NCI-H69 (cell line): ENCODE measurements at places on chromosomes 4 and X.

DNA sequence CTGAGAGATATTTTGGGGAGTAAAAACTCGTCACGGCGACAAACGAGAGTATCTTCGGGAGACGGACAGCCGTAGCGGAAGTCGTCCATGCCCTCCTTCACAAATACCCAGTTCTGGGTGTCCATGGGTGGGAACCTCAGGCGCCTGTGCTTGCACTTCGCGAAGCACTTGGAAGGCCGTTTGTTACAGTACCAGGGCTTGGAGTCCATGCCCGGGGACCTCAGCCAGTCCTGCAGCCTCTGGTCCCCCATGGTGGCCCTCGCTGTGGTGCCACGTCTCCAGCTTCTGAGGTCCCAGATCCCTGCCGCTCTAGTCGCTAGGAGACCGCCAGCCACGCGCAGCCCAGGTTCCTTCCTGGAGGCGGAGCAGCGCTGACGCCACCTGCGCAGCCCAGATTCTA lies at the start of gene FAM47A:
FAM47A (minus strand) TSS at position 287 of the 400 bp plus-strand sequence; CDS start at position 251, 36 bp downstream.
- no peak for DNase-seq

DNA sequence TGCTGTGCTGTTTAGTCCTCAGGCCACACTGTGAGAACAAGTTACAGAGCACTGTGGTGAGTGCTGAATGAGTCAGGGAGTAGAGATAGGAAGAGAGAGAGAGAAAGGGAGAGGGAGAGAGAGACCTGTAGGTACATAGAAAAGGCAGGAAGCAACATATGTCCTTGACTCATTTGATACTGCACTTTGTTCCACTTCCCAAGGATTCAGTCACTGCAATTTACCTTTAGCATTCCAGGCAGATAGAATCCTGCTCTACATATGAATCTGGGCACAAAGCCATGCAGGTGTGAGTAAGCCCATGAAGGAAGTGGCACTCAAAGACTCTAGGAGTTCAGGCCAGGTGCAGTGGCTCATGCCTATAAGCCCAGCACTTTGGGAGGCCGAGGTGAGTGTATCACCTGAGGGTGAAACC lies 1.0 kb upstream of the DAPP1 start:
- DNase-seq, result peak; percentile 53

DNA sequence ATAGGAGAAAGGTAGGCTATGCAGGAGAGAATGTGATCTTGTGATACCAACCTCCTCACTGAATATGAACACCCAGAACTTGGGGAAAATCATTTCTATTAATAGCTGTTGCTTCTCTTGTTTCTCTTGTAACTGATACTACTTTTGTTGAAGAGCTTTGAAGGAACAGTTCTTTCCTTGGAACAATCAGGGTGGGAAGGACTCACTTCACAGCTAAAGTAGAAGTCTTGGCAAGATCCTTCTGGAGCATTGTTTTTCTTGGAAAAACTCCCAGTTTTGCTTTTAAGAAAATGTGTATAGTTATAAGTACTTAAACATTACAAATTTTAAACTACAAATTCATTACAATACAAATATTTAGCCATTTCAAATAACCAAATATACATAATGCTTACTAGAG lies 19.1 kb upstream of the XK start:
- no peak for DNase-seq

GRCh38 chrX:38877366-38877765 lies 76.1 kb downstream of the MID1IP1 start:
- no peak for DNase-seq

- DNase-seq, result peak; percentile 57
Observed at GRCh38 chr4:124018383-124019317, 622.1 kb downstream of the SPRY1 start.

DNA sequence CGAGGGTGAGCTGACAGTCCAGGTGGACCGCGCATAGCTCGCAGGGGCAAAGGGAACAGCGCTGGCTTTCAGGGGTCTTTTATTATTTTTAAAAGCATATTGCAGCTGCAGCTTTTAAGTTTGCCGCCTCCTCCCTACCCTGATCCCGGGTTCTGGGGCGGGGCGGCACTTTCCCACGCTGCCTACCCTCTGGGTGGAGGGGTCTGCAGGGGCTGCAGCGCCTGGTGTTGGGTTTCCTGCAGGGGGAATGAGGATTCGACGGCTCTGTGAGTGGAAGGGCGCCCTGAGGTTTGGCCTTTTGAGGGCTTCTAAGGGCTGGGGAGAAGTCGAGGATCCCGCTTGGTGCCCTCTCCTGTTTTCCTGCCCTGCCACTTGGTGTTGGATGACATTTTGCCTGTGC lies 80.7 kb upstream of the SCML1 start:
- DNase-seq, result no peak

- DNase-seq, result no peak
Observed at GRCh38 chr4:184115399-184115798, 102.3 kb downstream of the ENPP6 start.

GRCh38 chrX:9682456-9682855 lies 83.2 kb downstream of the GPR143 start:
- peak; percentile 1 for DNase-seq

GRCh38 chrX:41122664-41123257 lies 37.5 kb downstream of the USP9X start:
- DNase-seq, result no peak

DNA sequence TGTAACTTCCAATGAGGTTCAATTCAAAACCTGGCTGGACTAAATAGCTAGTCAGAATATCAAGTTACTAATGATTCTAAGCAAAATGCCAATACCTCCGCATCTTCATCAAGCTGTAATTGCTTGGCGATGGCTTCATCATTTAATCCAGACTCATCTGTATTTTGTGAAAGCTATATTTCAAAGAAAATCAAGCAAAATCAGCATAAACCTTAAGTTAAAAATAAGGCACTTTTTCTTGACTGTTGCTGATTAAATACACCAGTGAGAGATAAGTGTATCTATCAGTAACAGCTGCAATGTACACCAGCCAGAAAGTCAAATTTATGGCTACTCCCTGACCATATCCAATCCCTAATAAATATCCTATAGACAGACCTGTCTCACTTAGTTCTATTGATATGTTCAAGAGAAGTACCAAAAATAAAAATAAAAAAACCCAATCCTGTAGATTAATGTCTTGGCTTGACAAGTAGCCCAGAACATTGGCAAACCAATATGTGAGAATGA lies 39.6 kb downstream of the RFC1 start:
- no peak for DNase-seq

- DNase-seq, result no peak
Observed at GRCh38 chr4:173682609-173683008, 152.6 kb upstream of the HAND2 start.

GRCh38 chrX:51332188-51332942 lies at the start of gene NUDT10:
Gene NUDT10 (plus strand): TSS chrX:51332822. CDS start chrX:51332966, 144 bp downstream.
- peak; percentile 36 for DNase-seq

- peak; percentile 23 for DNase-seq
Observed at GRCh38 chr4:23775694-23776093, 114.2 kb downstream of the PPARGC1A start.

DNA sequence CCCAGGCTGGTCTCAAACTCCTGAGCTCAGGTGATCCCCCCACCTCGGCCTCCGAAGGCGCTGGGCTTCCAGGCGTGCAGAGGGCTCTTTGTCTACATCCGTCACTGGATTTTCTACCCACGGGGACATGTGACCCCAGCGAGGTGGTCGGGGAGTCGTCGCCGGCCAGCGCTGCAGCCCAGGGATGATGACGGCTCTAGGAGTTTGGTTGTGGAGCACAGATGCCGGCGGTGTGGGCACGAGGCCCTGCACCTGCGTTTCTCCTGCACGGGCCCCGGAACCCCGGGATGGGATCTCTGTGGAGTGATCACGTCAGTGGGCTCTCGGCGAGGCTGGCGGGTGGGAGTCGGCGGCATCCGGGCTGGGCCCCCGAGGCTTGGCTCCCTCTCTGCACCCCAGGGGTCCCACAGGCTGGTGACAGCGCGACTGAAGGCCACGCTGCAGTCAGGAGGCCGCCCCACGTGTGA lies 9.1 kb upstream of the GTPBP6 start:
- DNase-seq, result no peak

- no peak for DNase-seq
Observed at GRCh38 chr4:19888587-19888986, 363.1 kb upstream of the SLIT2 start.

GRCh38 chr4:8830611-8831200 lies 40.9 kb downstream of the HMX1 start:
- DNase-seq, result no peak

GRCh38 chr4:40492691-40493090 lies 137.0 kb downstream of the RBM47 start:
- peak; percentile 7 for DNase-seq

DNA sequence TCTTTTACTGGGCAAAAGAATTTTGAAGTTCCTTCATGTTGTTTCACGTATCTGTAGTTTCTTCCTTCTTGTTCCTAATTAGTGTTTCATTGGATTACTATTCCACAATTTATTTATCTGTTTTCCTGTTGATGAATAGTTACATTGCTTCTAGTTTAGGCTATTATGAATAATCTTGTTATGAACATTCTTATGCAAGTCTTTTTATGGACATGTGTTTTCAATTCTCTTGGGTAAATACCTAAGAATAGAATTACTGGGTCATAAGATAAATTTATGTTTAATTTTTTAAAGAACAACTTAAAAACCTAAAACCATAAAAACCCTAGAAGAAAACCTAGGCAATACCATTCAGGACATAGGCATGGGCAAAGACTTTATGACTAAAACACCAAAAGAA lies 70.9 kb upstream of the RXFP1 start:
- DNase-seq, result no peak

GRCh38 chr4:119113033-119113655 lies 22.5 kb upstream of the MYOZ2 start:
- DNase-seq, result no peak

- DNase-seq, result no peak
Observed at GRCh38 chr4:126470862-126471261, 1156.1 kb downstream of the FAT4 start.
